ENCODE measurements at places on chromosomes 5 and 9.

- no peak for DNase-seq
Observed at GRCh38 chr9:92636627-92637026, 33.3 kb downstream of the IPPK start.

DNA sequence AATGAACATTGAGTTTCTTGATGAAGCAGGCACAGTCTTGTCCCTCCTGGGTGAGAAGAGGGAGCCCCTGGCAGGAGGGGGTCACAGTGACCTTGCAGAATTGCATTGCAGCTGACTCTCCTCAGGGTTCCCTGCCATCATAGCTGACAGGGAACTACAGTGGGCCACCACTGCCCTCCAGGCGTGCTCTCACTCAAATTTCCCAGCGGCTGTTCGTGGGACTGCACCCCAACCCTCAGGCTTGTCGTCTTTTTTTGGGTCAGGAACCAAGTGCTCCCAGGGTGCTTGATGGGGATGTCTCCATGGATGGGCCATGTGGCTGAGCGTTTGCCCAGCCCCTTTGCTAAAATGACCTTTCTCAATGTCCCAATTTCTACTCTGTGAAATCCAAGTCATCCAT, 215.8 kb downstream of the MELK start:
- no peak for DNase-seq

GRCh38 chr5:160899735-160900134, 47.7 kb upstream of the ATP10B start:
- no peak for DNase-seq

DNA sequence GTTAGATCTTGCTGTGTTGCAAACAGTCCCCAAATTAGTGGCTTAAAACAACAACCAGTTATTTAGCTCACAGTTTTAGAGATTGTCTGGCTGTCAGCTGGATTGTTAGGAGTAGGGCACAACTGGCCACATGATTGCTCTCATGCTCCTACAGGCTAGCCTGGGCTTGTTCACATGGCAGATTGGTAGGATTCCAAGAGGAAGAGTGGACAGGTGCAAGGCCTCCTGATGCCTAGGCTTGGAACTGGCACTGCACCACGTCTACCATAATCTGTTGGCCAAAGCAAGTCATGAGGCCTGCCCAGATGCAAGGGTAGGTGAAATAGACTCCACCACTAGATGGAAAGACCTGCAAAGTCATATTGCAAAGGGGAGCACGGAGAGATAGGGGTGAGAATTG, 76.4 kb downstream of the ACER2 start:
- DNase-seq = no peak

Measured in HL-60 (cell line).